ENCODE measurements at places on chromosomes 2 and 18.

DNA sequence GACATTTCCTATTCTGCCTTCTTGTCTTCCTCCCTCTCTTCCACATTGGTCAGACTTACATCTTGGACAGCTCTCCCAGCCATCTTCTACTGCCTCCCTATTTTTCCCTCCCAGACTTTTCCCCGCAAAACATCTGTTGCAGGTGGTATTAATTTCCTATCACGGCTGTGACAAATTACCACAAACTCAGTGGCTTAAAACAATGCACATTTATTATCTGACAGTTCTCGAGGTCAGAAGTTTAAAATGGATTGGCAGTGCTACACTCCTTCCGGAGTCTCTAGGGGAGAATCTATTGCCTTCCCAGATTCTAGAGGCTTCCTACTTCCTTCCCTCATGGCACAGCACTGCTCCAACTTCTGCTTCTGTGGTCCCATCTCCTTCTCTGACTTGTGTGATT is 33.3 kb downstream of the STRADB start:
- DNase-seq: no peak

DNA sequence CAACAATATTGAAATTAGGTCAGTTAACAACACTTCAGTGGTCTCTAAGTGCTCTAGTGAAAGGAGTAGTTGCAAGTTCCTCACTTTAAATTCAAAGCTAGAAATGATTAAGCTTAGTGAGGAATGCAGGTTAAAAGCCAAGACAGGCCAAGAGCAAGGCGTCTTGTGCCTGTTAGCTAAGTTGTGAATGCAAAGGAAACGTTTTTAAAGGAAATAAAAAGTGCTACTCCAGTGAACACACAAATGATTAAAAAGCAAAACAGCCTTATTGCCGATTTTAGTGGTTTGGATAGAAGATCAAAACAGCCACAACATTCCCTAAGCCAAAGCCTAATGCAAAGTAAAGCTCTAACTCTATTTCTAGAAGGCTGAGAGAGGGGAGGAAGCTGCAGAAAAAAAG is 44.7 kb downstream of the ANTXR1 start:
- DNase-seq: no peak

GRCh38 chr2:189676471-189676870 is 2.0 kb downstream of the ANKAR start:
- no peak for DNase-seq

DNA sequence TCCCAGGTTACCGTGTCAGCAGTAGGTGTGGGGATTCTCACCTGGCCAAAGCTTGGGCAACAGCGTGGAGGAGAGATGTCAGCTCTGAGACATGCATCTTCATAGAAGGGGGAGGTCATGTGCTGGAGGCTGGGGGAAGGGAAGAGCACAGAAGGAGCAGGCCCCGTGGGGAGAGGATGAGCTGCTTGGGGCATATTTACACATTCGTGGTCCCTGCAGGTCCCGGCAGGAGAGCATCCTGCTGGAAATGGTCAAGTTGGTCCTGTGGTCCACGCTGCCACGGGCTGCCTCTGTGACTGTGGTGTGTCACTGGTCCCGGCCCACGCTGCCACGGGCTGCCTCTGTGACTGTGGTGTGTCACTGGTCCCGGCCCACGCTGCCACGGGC is 195.1 kb upstream of the TWIST2 start:
- DNase-seq: no peak

DNA sequence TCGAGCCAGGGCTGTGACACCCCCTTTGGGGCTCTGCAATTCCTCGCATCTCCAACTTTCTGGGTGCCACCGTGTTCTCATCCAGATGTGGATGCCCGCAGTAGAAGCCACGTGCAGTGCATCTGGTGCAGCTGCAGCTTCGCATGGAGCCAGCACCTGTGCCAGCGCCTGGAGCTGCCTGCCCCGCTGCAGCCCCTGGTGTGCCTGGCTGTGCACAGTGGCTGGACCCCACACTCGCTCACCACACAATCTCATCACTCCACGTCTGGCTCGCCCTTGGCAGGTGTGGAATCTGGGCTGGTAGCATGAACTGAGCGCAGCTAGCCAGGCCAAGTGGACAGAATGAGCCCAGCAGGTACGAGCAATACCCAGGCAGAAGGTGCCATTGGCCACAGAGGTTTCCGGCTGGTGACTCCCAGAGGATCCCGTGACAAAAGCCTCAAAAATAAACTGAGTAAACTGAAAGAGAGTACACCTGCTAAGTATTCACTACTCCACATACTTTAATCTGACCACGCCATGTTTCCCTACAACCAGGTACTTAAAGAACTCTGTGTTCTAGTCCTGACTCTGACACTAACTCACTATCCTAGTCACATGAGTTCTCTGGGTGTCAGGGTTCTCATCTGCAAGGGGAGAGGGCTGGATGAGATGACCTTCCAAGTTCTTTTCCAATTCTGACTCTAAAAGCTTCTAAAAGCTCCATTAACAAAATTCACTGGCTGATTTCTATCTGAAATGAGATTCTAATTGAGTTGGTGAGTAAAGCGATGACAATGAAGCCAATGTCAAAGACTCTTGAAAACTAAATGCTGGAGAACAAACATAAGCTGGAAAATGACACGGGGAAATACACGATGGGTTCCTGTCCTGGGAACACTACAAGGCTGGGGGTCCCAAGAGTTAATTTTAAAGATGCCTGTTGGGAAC is 37.1 kb downstream of the RNF152 start:
- peak; percentile 75 for DNase-seq

DNA sequence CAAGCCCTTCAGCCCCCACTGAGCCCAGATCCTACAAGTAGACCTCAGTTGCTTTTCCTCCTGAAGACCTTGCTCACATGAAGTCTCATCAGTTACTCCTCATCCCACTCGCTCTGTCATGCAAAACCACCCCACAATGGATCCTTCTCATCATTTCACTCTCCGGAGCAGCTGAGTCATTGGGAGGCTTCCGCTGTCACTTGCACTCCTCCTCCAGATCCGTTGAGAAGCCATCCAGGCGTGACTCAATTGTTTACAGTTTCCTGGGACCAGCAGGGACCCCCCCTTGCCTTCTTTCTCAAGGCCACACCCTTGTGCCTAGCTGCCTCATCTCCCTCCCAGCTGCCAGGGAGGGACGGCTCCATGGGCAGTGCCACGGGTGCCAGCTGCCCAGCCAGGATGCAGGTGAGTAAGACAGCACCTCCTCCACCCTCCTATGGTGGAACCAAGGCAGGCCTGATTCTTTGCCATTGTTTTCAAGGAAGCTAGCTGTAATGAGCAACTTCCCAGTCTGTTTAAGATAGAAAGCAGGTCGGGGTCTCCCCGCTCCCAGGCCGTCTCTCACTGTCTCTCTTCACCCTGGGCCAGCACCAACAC is 16.3 kb downstream of the GPR55 start:
- no peak for DNase-seq

DNA sequence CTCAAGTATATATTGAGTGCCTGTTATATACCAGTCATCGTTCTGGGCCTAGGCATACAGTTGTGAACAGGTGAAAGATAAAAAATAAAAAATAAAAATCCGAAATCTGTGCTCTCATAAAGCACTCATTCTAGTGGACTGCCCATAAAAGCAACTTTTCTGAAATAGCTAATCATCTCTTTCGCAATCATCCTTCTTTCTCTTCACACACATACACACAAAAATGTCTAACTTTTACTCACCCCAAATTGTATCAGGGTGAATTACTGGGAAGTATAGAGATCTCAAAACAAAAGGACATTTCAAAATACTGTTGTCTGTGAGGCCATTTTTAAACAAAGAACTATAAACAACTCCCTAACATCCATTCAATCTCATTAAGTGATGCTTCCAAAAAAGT is 29.6 kb upstream of the ORC2 start:
- DNase-seq: no peak

Data from cerebellar cortex (tissue), 1 donor.